ENCODE measurements at places on chromosomes 6 and 20. TPM values are rescaled to one million over a fixed set of nuclear protein-coding genes. Genes with fewer than 3 reads are reported as not detected.

- DNase-seq = no peak
Observed at GRCh38 chr6:125432963-125433362, 131.2 kb upstream of the HDDC2 start.

- no peak for DNase-seq
Observed at GRCh38 chr20:36119537-36119936, 35.0 kb upstream of the EPB41L1 start.

DNA sequence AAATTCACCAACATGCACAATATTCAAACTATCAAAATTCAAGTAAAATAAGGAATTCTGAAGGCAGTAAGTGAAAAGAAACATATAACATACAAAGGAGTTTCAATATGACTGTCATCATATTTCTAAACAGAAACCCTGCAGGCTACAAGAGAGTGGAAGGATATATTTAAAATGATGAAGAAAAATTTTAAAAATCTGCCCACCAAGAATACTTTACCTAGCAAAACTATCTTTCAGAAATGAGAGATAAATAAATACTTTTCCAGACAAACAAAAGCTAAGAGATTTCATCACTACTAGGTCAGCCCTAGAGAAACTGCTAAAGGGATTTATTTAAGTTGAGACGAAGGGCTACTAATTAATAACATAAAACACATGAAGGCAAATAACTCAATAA is 73.8 kb upstream of the MANEA start:
- no peak for DNase-seq

DNA sequence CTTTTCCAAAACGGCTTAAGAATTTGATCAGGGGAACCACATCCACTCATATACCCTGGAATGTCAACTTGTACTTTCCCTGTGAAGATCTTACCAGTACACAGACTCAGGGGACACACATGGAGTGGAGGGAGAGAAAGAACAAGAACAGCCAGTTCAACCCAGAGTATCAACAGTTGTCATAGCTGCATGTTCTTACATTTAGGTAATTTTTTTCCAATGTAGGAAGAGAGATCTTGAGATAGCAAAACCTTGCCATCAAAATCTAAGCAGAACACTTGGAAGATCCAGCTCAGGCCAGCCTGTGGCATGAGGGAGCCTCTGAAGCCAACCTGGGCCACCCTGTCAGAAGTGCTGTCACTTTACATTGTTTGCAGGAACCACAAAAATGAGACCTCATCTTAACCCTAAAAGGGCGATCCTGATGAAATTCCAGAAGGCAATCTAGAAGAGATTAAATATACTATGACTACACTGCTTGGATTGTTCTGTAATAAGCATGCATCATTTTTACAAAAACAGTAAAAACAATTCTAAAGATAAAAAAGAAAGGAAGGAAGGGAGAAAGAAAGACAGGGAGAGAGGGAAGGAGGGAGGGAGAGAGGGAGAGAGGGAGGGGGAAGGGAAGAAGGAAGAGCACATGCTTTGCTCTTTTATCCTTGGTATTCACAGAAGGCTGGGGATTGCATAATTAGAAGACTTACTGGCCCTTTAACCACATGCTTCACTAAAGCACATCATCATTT is 124.7 kb upstream of the TCF21 start:
- DNase-seq = peak; percentile 73

- DNase-seq = no peak
Observed at GRCh38 chr20:62030834-62031434, 34.7 kb downstream of the TAF4 start.

- DNase-seq = peak; percentile 53
Observed at GRCh38 chr6:72616406-72617015, 5.4 kb upstream of the KCNQ5 start.

DNA sequence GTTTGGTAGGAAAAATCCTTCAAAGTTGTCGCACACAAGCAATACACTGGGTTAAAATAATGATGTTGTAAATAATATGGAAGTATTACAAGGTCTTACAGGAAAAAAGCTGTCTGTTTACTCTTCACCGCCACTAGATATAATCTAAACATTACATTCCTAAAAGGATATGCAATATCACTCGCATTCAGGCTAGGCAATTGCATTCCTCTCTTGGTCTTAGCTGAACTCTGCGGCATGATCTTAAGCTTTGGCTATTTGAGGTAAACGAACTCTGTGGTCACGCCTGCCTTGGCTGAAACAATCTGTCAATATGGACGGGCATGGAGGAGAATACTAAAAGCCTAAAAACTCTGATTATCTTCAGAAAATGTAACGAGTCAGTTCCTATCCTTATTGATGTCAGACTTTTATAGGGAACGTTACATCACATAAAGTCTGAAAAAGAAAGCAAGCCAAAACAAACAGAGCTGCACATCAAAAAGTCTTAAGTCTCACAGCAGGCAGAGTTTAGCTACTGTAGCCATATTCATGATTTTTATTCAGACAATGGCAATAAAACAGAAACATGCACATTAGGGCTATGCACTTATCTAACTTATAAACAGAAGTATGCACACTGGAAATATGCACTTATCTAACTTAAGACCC is 30.8 kb upstream of the FILIP1 start:
- DNase-seq = peak; percentile 97

DNA sequence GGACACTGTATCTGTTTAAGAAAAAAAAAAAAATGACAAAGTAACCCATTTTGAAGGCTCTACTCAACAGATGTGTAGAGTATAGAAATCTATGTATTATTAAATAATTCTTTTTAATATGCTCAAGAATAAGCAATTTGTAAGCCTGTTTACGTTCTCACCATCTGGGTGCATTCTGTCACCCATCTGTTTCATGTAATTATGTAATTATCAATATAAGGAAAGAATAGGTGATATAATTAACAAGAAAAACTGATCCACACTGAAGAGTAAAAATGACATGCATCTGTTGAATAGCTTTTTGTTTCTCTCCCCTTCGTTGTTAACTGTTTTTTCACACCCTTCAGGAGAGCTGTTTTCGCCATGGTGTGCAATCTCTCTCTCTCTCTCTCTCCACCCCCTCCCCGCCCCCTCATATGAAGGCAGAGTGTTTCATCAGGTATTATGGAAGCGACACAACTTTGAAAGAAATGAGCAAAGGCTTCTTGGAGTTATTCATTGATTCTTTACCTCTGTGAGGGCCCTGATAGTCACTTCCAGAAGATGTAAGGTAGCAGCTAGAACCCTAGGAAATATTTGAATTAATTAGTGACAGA is 154.3 kb upstream of the INSM1 start:
- DNase-seq = no peak

DNA sequence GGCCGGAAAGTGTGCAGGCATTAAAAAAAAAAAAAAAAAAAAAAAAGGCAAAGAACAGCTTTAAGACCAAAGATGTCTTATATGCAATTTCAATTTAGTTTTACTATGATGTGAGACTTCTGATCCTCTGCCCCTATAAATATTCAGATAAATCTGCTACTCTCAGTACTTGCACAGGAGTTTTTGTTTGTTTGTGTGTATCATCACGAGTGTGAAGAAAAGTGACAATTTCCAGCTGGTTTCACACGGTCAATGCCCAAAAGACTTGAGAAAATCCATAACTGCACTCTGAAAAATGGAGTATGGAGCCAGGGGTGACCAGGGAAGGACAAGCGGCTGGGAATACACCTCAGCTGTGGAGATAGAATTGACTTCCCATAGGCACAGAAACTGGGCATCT is 757.7 kb downstream of the C6orf118 start:
- no peak for DNase-seq

GRCh38 chr6:148367411-148368024 is 24.9 kb downstream of the SASH1 start:
- peak; percentile 89 for DNase-seq

DNA sequence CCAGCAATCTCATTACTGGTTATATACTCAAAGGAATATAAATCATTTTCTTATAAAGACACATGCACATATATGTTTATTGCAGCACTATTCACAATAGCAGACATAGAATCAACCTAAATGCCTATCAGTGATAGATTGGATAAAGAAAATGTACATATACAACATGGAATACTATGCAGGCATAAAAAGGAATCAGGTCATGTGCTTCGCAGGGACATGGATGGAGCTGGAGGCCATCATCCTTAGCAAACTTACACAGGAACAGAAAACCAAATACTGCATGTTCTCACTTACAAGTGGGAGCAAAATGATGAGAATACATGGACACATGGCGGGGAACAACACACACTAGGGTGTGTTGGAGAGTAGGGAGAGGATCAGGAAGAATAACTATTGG is 58.1 kb upstream of the FBXO30 start:
- DNase-seq = no peak

- DNase-seq = no peak
Observed at GRCh38 chr20:12173347-12174012, 255.8 kb downstream of the BTBD3 start.

DNA sequence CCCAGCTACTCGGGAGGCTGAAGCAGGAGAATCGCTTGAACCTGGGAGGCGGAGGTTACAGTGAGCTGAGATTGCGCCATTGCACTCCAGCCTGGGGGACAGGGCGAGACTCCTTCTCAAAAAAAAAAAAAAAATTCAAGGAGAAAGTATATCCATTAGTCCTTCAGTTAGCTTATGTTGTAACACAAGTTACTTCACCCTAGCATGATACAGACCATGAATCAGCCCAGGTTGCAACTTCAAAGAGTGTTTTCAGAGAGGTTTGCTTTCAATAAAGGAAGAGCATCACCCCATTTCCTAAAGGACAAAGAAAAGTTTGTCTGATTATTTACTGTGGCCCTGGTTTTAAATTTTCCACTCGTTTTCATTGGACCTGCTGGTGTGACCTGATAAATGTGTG is 73.0 kb downstream of the SERAC1 start:
- DNase-seq = no peak

GRCh38 chr6:42147138-42147562 is 4.7 kb upstream of the C6orf132 start:
- no peak for DNase-seq

DNA sequence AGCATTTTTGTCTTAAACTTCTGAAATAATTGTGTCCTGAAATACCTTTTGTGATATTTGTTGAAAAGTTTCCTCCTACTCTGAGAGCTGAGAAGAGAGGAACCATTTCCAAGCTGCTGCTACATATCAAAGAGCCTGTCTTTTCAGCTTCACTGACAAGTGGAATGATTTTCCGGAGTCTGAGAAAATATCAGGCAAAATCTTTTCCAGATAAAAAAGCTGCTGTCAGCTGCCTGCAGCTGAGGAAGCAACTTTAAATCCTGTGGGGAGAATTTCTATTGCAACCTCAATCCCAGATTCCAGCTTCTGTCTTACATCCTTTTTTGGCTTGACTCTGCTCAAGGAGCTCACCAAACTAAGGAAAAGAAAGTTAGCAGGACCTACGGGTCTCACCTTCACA is 904.3 kb downstream of the PHF3 start:
- no peak for DNase-seq

DNA sequence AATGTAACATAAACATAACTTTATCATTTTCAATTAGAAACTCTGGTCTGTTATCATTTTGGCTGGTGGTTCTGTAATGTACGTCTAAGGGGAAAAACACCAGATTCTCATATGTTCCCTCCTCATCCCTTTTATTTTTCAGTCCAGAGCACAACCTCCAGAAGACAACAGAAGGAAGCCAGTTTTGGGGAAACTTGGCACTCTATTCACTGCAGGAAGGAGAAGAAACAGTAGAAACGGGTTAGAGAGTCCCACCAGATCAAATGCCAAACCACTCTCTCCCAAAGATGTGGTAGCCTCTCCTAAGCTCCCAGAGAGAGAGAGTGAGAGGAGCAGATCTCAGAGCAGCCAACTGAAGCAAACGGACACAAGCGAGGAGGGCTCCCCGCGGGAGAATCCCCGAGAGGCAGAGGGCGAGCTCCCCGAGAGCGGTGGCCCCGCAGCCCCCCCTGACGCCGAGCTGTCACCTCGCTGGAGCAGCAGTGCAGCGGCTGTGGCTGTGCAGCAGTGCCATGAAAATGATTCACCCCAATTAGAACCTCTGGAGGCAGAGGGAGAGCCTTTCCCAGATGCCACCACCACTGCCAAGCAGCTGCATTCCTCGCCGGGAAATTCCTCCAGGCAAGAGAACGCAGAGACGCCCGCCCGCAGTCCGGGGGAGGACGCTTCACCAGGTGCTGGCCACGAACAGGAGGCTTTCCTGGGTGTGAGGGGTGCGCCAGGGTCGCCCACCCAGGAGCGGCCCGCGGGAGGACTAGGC is 117.8 kb downstream of the RTN4IP1 start:
- peak; percentile 87 for DNase-seq

DNA sequence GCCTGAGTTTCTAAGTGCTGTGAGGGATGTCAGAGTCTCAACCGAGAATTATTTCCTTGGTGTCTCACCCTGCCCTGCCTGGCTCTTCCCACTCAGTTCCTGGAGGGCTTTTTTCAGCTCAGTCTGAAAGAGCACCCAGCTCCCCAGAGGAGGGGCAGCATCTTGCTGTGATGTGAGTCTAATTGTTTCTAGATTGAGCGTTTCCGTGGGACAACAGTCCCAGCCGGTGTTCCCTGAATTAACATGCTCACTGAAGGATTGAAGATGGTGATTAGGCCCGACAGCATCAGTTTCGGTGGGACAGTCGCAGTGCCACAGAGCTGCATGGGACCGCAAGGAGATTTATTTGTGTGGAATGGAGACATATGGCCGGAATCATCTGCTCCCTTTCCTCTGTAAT is 587.6 kb downstream of the DHX35 start:
- no peak for DNase-seq

GRCh38 chr6:169640351-169640852 is 61.4 kb downstream of the WDR27 start:
- DNase-seq = no peak

- peak; percentile 52 for DNase-seq
Observed at GRCh38 chr20:9989066-9989724, 45.6 kb upstream of the ANKEF1 start.

DNA sequence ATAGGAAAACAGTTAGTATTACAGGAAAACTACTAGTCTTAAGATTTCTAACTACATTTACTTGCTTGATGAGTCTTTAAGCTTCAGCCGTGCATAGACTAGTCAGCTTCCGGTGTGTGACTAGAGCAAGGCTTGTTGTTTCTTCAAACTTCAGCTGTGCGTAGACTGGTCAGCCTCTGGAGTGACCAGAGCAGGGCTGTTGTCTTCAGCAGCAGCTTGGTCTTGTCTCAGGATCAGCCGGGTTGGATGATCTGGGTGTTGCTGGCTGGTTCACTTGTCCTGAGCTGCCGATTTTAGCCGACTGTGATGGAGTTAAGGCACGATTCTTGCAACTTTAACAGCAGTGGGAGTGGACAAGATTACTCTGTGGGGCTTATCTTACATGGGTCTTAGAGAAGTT is 44.7 kb downstream of the HLA-C start:
- DNase-seq = no peak

ELOVL4 gene
- total RNA-seq = 2.4 TPM

MOXD1 gene
- total RNA-seq = 207 TPM

PI16 gene
- not detected for total RNA-seq

PRPH2 gene
- total RNA-seq = not detected

KCNB1 gene
- not detected for total RNA-seq

CDSN gene
- total RNA-seq = not detected

TUBB2B gene
- 60.1 TPM for total RNA-seq

RIPOR3 gene
- 1.9 TPM for total RNA-seq

LAMA5 gene
- total RNA-seq = 29.7 TPM

OOEP gene
- total RNA-seq = not detected

SLC4A11 gene
- total RNA-seq = 1.2 TPM

BMP6 gene
- total RNA-seq = not detected

PERP gene
- 26.9 TPM for total RNA-seq

RRP36 gene
- 153 TPM for total RNA-seq

FAM217A gene
- not detected for total RNA-seq

CRYBG1 gene
- 23.7 TPM for total RNA-seq

MYCT1 gene
- 0.37 TPM for total RNA-seq

TRERF1 gene
- 6.2 TPM for total RNA-seq

ARG1 gene
- not detected for total RNA-seq

PXDC1 gene
- 89.8 TPM for total RNA-seq

Measured in M059J (cell line).